ENCODE measurements at places on chromosomes 16 and 17.

DNA sequence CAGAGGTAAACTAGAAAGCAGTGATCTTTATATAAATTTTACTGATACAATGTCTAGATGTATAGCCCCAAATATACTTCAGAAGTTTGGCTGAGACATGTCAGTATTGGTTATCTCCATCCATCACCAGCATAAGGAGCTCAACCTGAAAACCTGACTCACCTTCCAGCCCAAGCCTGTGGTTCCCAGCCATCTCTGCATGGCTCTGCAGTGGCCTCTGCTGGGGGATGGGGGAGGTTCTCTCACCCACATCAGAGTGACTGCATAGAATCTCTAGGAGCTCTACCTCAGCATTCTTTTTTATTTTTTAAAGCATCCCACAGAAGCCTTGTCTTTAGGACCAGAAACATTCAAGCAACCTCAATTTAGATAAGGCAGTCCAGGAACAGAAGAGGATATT lies 27.3 kb downstream of the USP7 start:
- no peak for DNase-seq

GRCh38 chr17:57783338-57783742 lies 38.2 kb upstream of the CCDC182 start:
- DNase-seq, result peak; percentile 49

DNA sequence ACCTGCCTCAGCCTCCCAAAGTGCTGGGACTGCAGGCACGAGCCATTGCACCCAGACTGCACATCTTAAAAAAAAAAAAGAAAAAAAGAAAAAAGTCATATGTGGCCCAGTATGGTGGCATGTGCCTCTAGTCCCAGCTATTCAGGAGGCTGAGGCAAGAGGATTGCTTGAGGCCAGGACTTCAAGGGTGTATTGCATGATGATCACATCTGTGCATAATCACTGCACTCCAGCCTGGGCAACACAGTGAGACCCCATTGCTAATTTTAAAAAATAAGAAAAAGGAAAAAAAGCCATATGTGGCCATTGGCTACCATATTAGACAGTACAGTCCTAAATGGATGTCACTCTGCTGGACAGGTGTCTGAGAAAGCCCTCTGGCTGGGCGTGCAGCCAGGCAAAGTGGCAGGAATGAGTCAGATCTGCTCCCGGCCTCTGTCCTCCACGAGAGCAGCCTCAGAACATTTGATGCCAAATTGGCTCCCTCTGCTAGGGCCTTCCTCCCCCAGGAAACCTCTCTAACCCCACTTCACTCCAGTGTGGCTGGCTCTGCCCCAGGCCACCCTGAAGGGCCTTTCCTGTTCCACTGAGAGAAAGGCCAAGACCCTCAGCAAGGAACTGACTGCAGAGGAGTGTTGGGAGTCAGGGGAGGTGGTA lies 14.7 kb downstream of the CA7 start:
- no peak for DNase-seq

- DNase-seq, result no peak
Observed at GRCh38 chr17:74736513-74737298, at the start of gene RAB37. Gene RAB37, plus strand, starts transcription at chr17:74737256. Its CDS starts 17 bp downstream, at chr17:74737273.

DNA sequence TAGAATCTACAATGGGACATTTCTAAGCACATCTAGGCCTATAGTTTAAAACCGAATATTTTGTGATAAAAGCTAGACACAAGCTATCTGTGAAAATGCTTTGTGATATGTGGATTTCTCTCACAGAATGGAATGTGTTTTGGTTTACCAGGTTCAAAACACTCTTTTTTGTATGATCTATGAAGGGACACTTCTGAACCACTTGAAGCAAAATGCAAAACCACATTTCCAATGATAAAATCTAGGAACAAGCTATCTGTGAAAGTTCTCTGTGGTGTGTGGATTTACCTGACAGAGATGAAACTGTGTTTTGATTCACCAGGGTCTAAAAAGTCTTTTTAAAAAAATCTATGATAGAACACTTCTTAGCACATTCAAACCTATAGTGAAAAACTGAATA lies 2192.4 kb downstream of the TP53TG3F start:
- no peak for DNase-seq

DNA sequence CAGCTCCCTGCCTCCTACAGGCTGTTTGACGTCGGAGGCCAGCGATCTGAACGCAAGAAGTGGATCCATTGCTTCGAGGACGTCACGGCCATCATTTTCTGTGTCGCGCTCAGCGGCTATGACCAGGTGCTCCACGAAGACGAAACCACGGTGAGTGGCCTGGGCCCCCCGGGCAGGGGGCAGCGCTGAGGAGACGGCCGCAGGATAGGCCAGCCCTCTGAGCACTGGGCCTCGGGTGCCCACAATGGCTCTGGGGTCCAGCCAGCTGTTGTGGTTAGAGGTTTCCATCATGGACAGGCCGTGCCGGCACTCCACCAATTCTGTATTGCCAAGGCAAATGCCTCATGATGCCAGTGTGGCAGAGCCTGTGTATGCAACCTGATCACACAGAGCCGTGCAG lies 88.6 kb downstream of the AMFR start:
- no peak for DNase-seq

DNA sequence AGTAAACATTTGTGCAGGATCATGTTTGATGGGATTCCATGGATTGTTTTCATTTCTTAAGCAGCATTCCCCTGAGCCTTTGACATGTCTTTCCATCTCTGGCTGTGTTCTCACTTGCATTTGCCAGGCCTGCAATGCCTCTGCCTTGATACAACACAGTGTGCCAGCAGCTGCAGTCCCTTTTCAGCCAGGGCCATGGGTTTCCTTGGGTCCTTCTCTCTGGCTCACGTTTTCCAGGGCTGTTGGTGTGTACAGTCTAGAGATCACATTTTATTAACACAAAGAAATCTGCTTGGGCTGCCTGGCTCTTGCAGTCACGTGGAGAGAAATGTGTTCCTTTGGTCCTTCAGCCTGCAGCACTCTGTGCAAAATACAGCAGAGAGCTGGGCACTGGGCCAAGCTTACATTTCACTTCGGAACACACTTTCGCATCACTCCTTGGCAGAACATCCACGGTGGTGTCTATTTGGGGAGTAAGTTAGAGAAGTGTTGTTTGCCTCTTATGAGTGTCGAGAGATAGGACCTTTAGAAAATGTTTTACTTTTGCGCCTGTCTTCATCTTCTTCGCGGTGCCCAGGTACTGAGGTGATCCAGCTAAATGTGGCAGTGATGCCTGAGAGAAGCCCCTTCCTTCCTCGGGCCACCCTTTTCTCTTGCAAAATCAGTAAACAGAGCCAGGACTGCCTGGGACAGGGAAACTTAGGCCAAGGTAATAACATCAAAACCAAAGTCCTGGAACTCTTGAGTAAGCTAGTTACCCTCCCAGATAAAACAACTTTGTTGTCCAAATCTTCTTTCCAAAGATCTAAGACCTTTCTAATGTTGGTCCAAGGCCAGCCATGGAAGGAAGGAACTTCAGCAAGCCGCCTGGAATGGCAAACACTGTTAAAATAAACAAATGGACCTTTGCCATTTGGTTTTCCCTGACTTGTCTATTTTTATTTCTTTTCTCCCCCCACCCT lies 20.9 kb downstream of the HLF start:
- DNase-seq, result no peak

DNA sequence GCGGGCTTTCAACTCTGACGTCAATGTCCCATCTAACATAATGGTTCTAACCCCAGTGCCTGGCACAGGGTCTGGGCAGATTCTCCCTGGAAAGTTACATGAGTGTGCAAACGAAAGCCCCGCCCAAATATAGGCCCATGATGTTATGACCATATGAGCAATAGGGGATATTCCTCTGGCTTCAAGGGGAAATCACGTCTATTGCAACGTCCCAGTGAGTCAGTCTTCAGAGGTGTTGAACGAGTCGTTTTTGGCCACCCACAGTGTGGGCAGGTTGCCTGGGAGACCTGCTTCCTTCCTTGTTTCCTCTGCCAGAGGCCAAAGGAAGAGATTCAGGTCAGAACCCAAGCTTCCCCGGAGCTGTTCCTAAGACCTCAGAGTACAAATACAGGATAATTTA lies 30.3 kb downstream of the PIK3R5 start:
- no peak for DNase-seq

GRCh38 chr17:76523084-76524037 lies 14.1 kb downstream of the CYGB start:
- DNase-seq, result no peak

DNA sequence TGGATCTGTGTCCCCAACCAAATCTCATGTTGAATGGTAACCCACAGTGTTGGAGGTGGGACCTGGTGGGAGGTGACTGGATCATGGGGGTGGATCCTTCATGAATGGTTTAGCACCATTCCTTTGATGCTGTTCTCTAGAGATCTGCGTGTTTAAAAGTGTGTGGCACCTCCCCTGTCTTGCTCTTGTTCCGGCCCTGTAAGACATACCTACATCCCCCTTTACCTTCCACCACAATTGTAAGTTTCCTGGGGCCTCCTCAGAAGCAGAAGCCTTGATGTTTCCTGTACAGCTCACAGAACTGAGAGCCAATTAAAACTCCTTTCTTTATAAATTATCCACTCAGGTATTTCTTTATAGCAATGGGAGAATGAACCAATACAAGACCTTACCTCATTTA lies 257.7 kb downstream of the XYLT1 start:
- DNase-seq, result no peak

DNA sequence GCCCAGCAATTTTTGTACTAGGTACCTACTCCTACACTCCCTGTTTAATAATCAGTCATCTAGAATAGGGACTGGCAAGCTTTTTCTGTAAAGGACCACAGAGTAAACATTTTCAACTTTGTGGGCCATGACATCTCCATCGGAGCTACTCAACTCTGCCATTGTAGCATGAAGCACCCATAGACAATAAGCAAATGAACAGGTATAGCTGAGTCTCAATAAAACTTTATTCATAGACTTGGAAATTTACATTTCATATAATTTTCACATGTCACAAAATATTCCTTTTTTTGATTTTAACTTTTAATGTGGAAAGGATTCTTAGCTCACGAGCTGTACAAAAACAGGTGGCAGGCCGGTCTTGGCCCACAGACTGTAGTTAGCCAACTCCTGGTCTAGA lies 345.8 kb downstream of the SOX9 start:
- no peak for DNase-seq

DNA sequence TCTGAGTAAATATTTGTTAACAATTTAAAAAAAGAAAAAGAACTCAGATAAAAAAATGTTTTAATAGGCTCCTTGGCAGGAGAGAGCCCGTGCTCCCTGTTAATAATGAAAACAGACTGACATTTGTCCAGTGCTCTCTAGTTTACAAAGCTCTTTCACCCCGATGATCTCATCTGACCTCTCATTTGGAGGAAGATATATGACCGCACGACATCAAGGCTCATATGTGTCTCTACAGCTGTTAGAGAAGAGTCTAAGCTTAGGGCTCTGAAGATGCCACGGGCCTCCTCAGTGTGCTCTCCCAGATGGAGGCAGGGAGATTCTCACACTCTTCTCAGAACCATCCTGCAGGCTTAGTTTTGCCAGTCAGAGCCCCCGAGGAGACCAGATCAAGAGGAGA lies 280.8 kb upstream of the IRX5 start:
- no peak for DNase-seq

DNA sequence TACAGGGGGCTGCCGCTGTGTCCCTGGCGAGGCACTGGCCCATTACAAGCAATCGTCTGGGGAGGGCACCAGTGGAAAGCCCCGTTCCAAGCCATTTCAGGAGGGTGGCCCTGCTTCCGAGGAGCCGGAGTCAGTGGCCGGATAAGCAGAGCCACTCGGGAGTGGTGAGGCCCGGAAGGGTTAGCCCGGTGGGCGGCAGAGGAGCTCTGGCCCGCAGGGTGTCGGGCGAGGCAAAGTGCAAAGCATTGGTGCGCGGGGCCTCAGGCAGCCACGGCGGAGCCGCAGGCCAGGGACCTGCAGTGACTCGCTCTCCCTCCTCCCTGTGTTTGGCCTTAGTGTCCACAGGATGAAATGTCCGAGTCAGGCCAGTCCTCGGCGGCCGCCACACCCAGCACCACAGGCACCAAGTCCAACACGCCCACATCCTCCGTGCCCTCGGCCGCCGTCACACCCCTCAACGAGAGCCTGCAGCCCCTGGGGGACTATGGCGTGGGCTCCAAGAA lies 24.6 kb downstream of the NME3 start:
- DNase-seq, result no peak

DNA sequence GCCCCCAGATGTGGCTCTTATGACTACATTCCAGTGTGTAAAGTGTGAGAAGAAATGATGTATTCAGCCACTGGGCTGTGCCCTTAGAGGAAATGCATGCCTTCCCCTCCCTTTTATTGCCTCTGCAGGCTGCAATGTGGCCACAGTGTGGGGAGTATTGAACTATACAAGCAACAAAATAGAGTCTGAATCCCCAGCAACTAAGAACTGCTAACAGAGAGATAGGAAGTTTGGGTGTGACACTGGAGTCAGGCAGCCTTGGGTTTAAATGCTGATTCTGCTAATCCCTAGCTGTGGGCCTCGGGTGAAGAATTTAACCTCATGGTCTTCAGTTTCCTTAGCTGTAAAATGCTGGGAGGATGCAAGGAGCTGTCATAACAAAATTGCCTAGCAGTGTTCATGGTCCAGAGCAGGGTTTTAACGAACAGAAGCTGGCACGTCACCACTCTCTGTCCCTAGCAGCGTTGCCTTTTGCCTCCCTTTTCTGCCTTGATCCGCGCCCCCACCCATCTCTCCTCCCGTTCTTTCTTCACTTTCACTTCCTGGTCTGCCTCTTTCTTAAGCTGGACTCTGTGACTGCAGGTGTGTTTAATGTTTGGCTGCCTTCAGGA lies 50.3 kb downstream of the KPNA2 start:
- no peak for DNase-seq

GRCh38 chr17:48615047-48615962 lies at the start of gene HOXB8:
Gene HOXB8, minus strand, starts transcription at chr17:48615292. Its CDS starts 588 bp downstream, at chr17:48614704.
- DNase-seq, result no peak

DNA sequence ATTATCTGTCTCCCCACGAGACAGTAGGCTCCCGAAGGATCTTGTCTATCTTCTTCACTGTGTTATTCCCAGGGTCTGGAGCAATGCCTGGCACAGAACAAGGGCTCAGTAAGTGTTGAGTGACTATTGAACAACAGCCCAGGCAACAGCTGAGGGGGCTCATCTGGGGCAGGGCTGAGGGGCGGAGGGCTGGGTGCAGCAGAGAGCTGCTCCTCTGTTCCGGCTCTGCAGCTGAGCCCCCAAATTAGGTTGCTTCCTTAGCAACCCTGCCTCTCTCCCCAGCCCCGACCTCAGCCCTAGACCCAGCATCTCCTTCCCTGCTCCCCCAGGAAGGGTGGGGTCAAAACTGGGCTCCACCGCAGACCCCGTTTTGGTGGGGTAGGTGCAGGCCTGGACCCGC lies 32.2 kb downstream of the ITGAE start:
- DNase-seq, result no peak

GRCh38 chr17:66511135-66511534 lies 208.7 kb downstream of the PRKCA start:
- no peak for DNase-seq
